Right cardiac atrium (tissue), 5 donors: ENCODE measurements at places on chromosomes 1 and 21. TPM values are rescaled to one million over a fixed set of nuclear protein-coding genes. Genes with fewer than 3 reads are reported as not detected.

GRCh38 chr1:210232511-210233215 lies at the start of gene SERTAD4:
TSS of gene SERTAD4 (plus strand) at chr1:210232796. CDS start at chr1:210237961, 5,165 bp downstream.
- DNase-seq, result peak; percentile 79

- DNase-seq, result peak; percentile 27
Measured at GRCh38 chr1:158180741-158181576, at the start of gene CD1D. TSS of gene CD1D (plus strand) at chr1:158180895. CDS start at chr1:158181102, 207 bp downstream.

Gene TNFRSF1B
- 25.4 TPM for total RNA-seq

Gene OR6F1
- not detected for total RNA-seq

- DNase-seq, result no peak
Measured at GRCh38 chr1:152000964-152001630, 7.4 kb upstream of the S100A10 start.

DNA sequence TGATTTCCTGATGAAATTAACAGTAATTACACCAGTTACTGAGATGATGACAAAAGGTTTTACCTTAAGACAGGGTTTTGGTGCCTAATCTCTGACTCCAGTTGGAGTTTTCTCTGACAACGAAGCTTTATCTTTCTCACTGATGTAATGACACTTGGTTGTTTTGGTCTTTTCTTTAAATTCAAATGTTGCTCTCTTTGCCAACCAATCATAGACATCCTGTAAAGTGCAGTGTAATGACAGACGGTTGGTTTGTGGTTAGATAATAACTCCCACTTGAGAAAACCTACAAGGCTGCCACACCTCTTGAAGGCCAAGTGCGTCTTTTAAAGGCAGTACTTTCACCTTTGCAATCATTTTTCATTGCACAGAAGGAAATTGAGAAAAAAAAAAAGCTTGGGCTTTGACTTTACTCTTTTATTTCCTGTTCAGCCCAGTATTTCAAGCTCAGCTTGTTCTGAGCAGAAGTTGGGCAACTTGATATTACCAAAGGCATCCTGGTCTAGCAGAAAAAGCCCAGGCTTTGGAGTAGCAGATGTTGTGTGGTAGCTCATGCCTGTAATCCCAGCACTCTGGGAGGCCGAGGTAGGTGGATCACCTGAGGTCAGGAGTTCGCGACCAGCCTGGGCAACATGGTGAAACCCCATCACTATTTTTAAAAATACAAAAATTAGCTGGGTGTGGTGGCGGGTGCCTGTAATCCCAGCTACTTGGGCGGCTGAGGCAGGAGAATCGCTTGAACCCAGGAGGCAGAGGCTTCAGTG lies 14.9 kb downstream of the PDIK1L start:
- no peak for DNase-seq

Gene FCAMR
- not detected for total RNA-seq

- DNase-seq, result no peak
Measured at GRCh38 chr1:5456090-5456811, 536.0 kb downstream of the NPHP4 start.

- peak; percentile 94 for DNase-seq
Measured at GRCh38 chr1:32817815-32818786, 648 bp downstream of the S100PBP start.

Gene HCRTR1
- total RNA-seq, result not detected

Gene ACTL8
- not detected for total RNA-seq

Gene PLA2G2C
- not detected for total RNA-seq

- DNase-seq, result no peak
Measured at GRCh38 chr1:75908717-75909152, 23.5 kb downstream of the ASB17 start.

DNA sequence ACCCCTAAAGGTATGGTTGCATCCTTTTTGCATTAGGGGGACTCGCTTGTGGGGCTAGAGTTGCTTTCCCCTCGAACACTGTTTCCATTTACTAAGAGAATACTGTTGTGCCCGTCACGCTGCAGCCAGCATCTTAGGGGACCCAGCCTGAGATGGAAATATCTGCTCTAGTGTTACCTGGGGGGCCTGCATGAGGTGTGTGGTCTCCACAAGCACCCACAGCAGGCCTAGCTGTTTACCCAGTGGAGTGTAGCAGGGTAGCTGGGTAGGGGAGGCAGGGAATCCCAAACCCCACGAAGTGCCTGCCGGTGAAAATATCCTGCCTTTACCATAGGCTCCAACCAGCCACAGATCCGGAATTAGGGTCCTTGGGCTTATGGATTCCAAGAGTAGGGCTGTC lies 303.6 kb downstream of the PTPRU start:
- DNase-seq, result no peak

- DNase-seq, result no peak
Measured at GRCh38 chr21:25571726-25572121, 35.6 kb downstream of the MRPL39 start.
